ENCODE measurements at places on chromosomes 16 and 17. TPM values are rescaled to one million over a fixed set of nuclear protein-coding genes. Genes with fewer than 3 reads are reported as not detected.
A peak's percentile ranks its signal among the peaks of the same experiment; 100 is the strongest.

DNA sequence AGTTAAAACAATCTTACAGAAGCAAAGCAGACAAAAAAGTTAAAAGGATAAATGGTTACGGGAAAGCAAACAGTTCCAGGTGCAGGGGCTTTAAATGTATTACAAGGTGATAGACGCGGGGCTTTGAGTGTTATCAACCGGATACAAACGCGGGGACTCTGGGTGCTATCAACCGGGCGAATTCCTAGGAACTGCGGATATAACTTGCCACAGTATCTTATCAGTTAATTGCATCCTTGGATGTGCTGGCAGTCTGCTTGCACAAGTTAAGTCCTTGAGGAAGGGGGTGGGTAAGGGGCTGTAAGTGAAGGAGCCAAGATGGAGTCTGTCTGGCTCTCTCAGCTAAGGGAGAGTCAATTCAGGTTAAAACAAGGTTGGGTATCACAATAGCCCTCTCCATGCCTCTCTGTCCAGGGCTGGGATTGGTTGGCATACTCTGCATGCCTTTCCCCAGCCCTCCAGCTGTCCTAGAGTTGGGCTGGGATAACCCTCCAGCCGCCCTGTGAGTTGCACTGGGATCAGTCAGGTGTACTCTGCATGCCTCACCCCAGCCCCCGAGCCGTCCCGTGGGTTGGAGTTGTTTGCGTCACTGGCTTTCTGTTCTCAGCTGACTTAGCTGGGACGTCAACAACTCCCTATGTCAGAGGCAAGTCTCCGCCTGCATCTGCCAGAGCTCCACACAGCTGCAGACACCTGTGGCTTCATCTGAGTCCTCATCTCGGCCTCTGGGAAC lies 40.9 kb downstream of the TMEM235 start:
- no peak overlapping the region for H3K4me3 ChIP-seq
- DNase-seq: peak; percentile 35
- peaks cover 13% of the 10 kb centered on the region for H3K4me1 ChIP-seq
- peaks cover 2% of the 10 kb centered on the region for H3K36me3 ChIP-seq
- peaks cover 7% of the 10 kb centered on the region for H3K27me3 ChIP-seq

GRCh38 chr16:4617880-4618279 lies 3.2 kb upstream of the UBALD1 start:
- H3K27me3 ChIP-seq: no peaks in the 10 kb centered on the region
- no peak for DNase-seq
- H3K27ac ChIP-seq: peak overlapping the region; percentile 92
- no peak overlapping the region for H3K4me3 ChIP-seq
- H3K36me3 ChIP-seq: peaks cover 2% of the 10 kb centered on the region

DNA sequence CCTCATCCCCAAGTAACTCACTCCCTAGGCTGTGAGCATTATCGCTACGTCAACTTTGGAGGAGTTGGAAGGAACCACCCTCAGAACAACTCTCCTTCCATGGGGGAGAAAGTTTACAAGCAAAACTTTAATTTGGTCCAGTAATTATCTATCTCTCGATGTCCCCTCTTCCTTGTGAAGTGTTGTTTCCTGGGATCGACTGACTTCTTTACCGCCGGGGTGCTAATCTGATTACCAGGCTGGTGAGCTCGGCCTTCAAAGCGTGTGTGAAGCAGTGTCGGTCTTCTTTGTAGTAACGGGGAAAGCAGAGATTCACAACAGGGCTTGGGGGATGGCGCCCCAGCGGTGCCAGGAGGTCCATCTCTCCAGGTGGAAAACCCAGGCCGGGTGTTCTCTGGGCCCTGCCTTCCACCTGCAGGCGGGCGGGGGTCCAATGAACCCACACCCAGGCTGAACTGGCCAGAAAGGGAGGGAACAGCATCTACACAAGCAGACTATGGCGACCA lies 14.5 kb upstream of the FOXF1 start:
- no peak overlapping the region for H3K27ac ChIP-seq
- DNase-seq: no peak
- no peak overlapping the region for H3K4me3 ChIP-seq
- H3K27me3 ChIP-seq: peaks cover 84% of the 10 kb centered on the region

- no peaks in the 10 kb centered on the region for H3K4me1 ChIP-seq
- H3K27ac ChIP-seq: no peak overlapping the region
- DNase-seq: no peak
- H3K4me3 ChIP-seq: no peak overlapping the region
These were observed 214.0 kb downstream of the CPPED1 start for GRCh38 chr16:12589676-12590075.

DNA sequence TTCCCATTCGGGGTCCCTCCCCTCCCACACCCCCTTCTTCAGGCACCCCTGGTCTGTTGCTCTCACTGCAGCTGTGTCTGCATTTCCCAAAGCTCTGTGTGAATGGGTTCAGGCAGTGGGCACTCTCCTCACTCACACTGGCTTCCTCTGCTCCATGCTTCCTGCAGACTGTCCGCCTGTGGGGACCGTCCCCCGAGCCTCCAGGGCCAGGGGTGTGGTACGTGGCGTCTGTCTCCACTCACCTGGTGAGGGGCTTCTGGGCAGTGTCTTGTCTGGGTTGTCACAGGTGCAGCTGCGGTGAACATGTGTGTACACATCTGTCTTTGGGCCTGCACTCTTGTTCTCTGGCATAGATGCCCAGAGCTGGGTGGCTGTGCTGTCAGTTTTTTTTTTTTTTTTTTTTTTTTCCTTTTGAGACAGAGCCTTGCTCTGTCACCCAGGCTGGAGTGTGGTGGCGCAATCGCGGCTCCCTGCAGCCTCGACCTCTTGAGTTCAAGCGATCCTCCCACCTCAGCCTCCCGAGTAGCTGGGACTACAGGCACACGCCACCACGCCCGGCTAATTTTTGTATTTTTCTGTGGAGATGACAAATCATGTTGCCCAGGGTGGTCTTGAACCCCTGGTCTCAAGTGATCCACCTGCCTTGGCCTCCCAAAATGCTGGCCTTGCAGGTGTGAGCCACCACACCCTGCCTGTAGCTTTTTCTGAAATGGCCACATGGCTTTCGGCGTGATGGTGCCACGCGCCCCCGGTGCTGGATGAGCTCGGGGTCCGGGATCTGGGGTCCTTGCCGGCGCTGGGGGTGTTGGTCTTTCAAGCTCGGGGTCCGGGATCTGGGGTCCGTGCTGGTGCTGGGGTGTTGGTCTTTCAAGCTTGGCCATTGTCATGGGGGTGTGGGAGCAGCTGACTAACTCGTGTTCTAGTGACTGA lies 56.5 kb upstream of the ZNF750 start:
- H3K4me1 ChIP-seq: peaks cover 17% of the 10 kb centered on the region
- H3K36me3 ChIP-seq: peaks cover 4% of the 10 kb centered on the region
- no peak for DNase-seq
- H3K4me3 ChIP-seq: no peak overlapping the region
- H3K27ac ChIP-seq: no peak overlapping the region
- H3K27me3 ChIP-seq: no peaks in the 10 kb centered on the region

- peak overlapping the region; percentile 84 for H3K4me3 ChIP-seq
- DNase-seq: no peak
- H3K27ac ChIP-seq: peak overlapping the region; percentile 11
- no peaks in the 10 kb centered on the region for H3K36me3 ChIP-seq
- peaks cover 12% of the 10 kb centered on the region for H3K4me1 ChIP-seq
These were observed 3.1 kb upstream of the GSE1 start for GRCh38 chr16:85610059-85610445.

DNA sequence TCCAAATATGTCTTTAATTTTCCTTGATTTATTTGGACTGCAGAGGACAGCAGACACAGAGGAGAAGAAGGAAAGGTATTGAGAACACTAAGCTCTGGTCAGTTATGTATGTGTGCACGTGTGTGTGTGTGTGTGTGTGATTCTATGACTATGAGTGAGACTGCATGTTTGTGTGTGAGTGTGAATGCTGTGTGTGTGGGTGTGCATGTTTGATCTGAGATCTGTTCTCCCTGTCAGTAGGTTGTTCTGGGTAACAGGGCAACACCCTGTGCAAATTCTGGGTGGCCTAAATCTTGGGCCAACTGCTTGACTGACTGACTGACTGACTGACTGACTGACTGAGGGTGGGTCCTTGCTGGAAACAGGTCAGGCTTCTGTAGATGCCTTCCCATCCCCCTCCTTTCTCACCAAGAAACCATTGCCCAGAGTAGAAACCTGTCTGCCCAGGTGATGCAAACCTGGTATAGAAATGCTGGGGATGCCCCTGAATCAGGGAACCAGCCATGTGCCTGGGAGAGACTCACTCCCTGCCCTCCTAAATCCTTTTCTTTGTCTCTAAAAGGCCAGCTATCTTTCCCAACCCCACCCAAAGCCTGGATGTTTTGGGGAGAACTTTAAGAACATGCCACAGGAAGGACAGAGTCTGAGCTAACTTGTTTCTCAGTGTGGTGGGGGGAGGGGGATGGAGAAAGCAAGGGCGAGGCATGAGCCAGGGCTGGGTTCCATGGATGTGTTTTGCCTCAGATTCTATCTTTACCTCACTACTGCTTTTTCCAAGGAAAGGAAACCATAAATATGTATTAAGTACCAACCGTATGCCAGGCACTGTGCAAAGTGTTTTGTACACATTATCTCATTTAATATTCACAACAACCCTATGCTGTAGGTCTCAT lies 4.5 kb upstream of the NR1D1 start:
- peak overlapping the region; percentile 100 for H3K27ac ChIP-seq
- no peak for DNase-seq
- H3K4me1 ChIP-seq: peaks cover 74% of the 10 kb centered on the region
- peak overlapping the region; percentile 49 for H3K4me3 ChIP-seq

The RNF43 gene
- total RNA-seq: 0.57 TPM

The SLC2A4 gene
- not detected for total RNA-seq

The COL1A1 gene
- total RNA-seq: 15.4 TPM

The ZNF276 gene
- 103 TPM for total RNA-seq
